ENCODE measurements at places on chromosomes 16 and 17. TPM values are rescaled to one million over a fixed set of nuclear protein-coding genes. Genes with fewer than 3 reads are reported as not detected.

DNA sequence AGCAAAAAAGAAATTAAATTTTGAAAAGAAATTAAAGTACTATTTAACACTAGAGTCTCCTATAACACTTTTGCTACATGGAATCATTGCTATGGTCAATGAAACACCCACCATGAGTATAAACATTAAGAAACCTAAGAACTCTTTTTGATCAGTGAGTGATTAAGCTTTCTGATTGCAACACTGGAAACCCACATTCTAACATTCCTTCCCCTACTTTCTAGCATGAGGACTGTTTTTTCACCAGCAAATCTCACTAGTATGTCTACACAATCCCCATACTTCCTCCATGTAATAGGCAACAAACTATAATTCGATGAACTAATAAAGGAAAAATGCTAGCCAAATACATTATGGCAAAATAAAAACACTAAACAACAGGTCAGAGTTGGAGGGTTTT lies 54.7 kb downstream of the SKAP1 start:
- DNase-seq = no peak

DNA sequence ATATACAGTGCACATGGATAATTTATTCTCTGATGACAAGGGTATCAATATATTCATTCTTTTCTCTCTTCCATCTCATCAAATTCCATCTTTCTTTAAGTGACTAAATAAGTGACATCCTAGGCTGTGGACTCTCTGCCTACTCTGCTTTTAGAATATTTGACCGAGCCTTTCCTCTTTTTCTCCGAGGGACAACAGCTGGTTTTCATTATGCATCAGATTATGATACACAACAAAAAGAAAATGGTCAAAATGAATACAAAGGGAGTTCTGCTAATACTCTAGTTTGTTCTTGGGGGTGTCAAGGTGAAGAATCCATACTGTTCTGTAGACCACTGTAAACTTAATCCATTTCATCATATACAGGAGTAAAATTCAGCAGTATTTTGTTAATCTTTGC lies 942.6 kb downstream of the KCNJ2 start:
- DNase-seq = no peak

Gene OTOA
- total RNA-seq = not detected

- DNase-seq = no peak
These were observed 143.6 kb downstream of the COPRS start for GRCh38 chr17:31715446-31715845.

Gene PRR35
- total RNA-seq = 2.2 TPM

Gene MARVELD3
- total RNA-seq = 0.08 TPM

DNA sequence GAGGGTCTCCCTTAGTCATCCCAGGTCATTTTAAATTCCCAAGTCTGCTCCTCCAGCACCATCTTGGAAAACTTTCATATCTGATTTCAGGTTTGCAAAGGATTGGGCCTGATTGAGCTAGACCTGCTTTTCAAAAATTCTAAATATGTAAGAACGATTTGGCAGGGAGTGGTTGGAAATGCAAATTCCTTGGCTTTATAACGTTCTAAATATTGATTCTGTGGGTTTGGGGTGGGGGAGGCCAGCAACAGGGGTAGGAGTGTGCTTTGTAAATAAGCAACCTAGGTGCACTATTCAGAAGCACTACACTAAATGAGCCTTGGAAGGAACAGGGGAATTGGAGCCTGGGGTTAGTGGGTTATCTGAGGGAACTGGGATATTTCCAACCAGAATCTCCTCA lies 47.9 kb downstream of the TMEM114 start:
- DNase-seq = no peak

GRCh38 chr16:969508-970385 lies 1.0 kb downstream of the LMF1 start:
- no peak for DNase-seq

DNA sequence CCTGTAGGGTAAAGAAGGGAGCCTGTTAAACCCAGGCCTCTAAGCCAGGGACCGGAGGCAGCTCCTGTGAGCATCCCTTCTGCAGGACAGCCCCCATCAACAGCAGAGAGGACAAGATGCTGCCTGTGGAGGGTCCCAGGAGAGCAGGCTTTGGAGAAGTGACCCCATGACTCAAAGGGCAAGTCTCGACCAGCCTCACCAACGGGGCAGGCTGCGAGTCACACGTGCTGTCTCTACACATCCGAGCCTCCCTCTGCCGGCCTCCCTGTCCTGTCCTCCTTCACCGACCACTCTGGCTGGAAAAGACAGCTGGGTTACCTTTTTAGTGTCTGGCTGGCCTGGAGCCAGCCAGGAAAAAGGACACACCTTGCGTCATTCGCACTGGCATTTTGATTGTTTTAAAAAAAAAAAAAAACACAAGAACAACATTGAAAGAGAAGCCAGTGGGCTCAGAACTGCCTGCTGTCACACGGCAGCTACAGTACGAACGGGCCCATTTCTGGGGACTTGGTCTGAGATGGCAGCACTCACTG lies 74.5 kb upstream of the RCVRN start:
- no peak for DNase-seq

GRCh38 chr16:2292221-2292620 lies 24.3 kb upstream of the RNPS1 start:
- DNase-seq = no peak

DNA sequence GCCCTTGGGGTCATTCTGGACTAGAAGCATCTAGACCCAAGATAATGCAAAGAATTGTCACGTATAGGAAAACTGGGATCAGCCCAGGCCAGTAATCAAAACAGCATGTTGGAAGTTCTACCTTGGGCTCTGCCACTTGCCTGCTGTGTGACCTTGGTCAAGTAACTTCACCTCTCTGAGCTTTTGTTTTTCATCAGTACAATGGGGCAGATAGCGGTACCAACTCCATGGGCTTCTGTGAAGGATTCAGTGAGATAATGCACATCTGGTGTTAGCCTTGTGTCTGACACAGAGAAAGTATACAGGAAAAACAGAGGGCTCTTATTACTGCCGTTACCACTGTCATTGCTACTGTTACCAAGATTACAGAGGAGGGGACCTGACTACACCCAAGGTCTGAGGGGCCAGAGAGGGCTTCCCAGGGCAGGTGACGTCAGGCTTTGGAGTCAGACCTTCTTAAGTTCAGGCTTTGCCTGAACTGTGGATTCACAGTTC lies 24.6 kb downstream of the CMIP start:
- DNase-seq = no peak

GRCh38 chr17:266701-267667 lies 85.5 kb upstream of the DOC2B start:
- no peak for DNase-seq

GRCh38 chr17:63531022-63531965 lies 8.1 kb downstream of the KCNH6 start:
- DNase-seq = no peak

- DNase-seq = no peak
These were observed 16.6 kb downstream of the TBC1D16 start for GRCh38 chr17:80018917-80019651.

DNA sequence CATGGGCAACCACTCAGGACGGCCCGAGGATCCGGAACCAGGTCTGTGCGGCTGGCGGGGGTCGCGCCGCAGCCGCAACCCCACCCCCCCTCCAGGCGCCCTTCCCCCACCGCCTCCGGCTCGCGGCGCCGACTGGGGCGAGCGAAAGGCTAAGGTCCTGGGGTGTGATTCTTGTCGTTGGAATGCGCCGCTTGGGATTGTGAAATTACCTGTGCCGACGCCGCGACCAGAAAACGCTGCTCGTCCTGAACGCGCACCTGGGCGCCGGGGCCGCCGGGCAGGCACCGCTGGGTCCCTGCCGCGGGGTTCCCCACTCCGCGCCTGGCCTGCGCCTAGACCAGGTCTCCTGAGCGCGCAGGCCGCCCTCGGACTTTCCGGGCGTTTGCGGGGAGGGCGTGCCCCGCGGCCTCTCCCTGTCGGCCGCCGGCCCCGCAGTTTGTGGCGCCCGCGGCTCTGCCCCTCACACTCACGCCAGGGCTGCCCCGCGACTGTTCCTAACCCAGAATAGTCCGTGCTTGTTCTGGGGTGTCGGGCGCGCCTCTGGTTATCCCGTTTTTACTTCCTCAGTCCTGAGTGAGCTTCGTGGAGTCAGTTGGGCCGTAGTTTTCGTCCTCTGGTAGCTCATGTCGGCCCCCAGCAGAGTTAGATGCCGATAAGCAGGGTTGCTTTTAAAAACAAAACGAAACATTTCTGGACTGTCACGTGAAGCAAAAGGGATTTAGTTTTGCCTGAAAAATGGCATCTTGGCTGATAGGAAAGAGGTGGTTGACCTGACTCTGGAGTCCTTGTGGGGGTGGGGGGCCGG lies 147.2 kb downstream of the SPECC1 start:
- DNase-seq = no peak

Gene TEX14
- not detected for total RNA-seq

GRCh38 chr16:57903656-57904055 lies 67.3 kb downstream of the CNGB1 start:
- no peak for DNase-seq

Gene LGALS9
- 1.6 TPM for total RNA-seq

DNA sequence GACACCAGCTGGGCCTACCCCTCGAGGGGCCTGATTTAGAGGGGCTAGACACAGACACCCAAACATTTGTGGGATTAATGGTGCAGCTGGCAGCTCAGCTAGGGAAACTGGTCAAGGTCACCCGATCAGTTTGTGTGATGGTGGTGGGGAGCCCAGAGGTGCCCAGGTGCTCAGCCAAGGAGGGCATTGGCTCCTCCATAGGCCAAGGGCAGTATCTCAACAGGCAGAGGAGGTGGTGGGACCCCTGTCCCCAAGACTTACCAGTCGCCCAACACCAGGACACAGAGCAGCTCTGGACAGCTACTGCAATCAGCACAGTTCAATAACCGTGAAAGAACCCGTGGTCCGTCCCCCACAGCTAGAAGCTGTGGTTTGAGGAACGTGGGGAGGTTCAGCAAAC lies 120.9 kb downstream of the C16orf78 start:
- no peak for DNase-seq

DNA sequence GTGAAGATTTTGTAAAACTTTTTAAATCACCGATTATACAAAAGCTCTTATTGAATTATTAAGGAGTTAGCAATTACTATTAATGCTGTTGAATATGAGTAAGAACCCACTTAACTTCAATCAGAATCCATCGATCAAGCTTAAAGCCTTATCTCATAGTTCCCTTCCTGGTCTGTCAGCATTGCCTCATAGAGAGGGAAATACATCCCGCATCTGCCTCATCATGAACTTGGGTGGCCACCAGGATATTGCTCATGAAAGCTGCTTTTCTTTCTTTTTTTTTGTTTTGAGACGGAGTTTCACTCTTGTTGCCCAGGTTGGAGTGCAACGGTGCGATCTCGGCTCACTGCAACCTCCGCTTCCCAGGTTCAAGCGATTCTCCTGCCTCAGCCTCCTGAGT lies 66.7 kb downstream of the PIGL start:
- DNase-seq = no peak

DNA sequence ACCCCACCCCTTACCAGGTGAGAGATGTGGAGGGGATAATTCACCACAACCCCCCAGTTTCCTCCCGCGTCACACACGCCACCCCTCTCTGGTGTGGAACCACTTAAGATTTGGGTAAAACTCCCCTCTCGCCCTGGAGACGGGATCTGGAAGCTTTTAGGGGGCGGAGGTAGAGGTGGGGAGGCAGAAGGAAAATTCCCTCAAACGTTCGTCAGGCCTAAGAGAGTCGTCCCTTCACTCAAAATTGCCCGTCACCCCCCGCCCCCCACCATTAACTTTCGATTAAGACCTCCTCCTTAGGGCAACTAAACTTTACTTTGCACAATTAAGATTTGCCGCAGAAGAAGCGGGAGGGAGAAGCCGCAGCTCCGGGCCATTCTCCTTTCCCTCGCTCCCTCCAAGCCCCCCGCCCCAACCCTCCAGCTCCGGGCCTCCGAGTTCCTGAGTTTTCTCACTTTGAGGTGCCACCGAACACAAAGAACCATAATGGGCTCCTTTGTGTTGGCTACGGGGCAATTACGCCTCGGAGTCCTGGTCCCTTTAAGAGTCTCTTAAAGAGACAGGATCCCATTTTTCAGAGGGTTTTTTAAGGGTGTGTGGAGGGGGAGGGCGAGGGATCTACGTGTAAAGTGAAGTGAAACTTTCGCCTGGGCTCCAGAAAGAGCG lies 985 bp upstream of the FZD2 start:
- DNase-seq = no peak

Gene SUMO2
- total RNA-seq = 616 TPM

Gene TPPP3
- total RNA-seq = 0.95 TPM

Gene TBC1D3C
- total RNA-seq = not detected

Gene IKZF3
- 0.59 TPM for total RNA-seq

DNA sequence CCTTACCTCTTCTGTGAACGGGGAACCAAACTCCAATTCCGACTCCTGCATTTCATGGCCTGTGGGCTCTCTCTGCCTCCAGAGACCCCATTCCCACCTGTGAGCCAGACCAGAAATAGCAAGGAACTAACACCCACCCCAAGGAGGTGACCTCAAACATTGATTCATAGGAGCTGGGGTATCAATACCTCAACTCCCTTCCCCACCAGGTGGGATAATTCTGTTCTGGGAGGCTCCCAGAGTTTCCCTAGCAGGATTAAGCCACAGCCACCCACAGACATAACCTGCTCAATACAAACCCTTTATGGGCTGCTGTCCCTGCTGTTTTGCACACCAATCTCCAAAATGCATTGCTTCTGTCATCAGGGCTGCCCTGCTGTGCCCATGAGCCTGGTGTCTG lies 59.6 kb upstream of the FOXF1 start:
- no peak for DNase-seq

Gene ABHD15
- total RNA-seq = 33.7 TPM

DNA sequence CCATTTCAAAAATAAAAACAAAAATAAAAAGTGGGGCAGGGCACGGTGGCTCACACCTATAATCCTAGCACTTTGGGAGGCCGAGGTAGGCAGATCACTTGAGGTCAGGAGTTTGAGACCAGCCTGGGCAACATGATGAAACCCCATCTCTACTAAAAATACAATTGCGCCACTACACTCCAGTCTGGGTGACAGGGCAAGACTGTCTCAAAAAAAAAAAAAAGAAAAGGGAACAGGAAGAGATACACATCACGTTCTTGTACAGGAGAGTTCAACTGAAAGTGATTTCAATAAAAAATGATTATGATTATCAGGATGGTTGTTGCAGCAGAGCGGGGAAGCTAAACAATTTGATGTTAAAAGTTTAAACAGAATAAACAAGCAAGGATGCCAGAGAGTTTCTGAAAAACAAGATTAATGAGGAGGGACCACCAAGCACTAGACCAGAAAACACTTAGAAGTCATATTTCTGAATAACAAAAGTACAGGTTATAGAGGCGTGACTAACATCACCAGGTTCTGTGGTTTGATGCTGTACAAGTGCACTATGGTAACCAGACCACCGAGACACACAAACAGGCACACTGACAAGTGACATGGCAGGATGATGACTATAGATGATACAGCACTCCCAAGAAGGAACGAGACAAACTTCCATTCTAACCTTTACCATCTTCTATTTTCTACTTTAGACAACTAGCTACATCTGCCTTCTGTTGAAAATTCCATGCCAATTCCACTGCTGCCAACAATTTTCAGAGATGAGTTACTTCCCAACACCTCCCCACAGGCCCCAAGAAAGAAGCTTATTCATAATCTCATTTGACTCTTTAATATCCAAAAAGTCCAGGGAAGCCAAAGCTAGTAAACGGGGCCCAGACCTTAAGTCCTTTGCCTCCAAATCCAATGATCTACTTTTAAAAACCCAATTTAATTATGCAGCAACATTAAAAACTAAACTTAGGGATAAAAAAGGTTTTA lies 11.8 kb downstream of the DNAJA2 start:
- no peak for DNase-seq

Gene MMD
- 26.9 TPM for total RNA-seq

Gene TMC7
- 5.1 TPM for total RNA-seq

Data from Panc1 (cell line).